Activated T-helper 1 cell treated with Interleukin-2 at 50 U/mL for 16 hours (primary cell): ENCODE measurements at places on chromosomes 6 and 20.

- DNase-seq, result no peak
These were observed 184.1 kb downstream of the MBOAT1 start for GRCh38 chr6:20028143-20028542.

DNA sequence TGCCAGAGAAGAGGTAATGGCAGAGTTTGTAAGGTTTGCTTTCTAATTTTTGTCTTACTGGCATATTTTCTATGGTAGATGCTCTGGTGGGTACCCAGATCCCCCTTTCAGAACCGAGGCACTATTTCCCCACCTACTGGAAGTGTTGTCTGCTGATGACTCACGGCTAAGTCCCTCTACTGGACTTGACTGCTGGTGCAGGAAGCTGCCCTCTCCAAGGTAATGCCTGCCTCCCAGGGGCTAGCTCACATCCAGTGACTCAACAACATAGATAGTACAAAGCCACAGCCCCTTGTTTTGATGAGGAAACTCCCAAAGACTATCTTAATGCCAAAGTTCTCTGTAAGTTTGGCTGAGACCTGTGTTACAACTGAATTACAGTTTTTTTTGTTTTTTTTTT is 285.4 kb upstream of the FLRT3 start:
- no peak for DNase-seq

DNA sequence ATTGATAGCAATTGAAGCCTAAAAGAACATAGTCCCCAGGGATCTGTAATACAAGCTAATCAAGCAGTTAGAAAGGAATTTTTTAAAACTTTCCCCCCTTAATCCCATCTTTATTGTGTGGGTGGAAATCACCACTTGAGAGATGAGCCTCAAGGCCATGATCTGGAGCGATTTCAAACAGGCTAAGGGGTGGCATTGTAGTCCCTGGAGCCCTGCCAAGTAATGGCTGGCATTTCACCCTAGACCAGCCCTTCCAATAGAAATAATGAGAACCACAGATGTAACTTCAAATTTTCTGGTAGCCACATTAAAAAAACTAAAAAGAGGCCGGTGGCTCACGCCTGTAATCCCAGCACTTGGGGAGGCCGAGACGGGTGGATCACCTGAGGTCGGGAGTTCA is 46.9 kb downstream of the PRDM1 start:
- DNase-seq, result no peak

GRCh38 chr20:50817776-50818172 is 22.9 kb downstream of the BCAS4 start:
- no peak for DNase-seq

DNA sequence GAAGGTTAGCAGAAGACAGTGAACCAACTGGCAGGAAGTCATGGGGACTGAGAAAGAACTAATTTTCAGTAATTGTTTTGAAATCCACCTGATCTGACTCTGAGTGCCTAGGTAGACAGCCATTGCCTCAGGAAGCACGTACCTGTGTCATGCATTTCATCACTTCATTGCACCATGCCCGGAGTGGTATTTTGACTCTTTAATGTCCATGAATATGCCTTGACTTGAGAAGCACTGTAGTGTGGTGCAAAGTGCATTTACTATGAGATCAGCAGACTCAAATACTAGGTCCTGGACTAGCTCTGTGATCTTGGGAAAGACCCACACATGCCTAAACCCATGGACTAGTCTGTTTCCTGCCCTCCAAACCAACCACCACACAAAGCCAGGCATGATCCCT is 370.9 kb upstream of the MARCKS start:
- DNase-seq, result no peak

GRCh38 chr6:137272403-137272802 is 53.2 kb upstream of the IFNGR1 start:
- no peak for DNase-seq

DNA sequence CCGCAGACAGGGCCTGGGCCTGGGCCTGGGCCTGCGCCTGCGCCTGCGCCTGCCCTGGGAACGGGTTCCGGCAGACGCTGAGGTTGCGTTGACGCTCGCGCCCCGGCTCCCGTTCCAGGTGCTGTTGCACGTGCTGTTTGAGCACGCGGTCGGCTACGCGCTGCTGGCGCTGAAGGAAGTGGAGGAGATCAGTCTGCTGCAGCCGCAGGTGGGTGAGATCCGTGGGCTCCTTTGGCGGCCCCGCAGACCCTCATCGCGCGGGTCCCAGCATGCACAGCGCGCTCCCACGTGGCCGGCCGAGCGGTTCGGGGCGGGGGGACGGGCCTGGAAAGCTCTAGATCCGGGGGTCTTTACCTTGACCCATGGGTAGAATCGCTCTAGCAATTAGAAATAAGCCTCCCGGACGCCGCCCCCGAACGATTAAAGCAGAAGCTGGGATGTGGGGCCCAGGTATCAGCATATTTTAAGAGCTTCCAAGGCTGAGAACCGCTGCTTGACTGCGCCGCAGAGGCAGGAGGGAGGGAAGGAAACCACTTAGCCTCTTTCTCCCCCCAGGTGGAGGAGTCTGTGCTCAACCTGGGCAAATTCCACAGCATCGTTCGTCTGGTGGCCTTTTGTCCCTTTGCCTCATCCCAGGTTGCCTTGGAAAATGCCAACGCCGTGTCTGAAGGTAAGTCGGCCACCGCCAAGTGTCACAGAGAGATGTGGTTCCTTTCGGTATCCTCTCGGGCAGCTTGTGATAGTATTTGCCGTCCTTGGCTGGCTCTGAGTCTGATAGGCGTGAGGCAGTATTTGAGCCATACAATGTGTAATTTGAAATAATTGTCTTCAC is 508 bp downstream of the NOP56 start:
- DNase-seq, result no peak

DNA sequence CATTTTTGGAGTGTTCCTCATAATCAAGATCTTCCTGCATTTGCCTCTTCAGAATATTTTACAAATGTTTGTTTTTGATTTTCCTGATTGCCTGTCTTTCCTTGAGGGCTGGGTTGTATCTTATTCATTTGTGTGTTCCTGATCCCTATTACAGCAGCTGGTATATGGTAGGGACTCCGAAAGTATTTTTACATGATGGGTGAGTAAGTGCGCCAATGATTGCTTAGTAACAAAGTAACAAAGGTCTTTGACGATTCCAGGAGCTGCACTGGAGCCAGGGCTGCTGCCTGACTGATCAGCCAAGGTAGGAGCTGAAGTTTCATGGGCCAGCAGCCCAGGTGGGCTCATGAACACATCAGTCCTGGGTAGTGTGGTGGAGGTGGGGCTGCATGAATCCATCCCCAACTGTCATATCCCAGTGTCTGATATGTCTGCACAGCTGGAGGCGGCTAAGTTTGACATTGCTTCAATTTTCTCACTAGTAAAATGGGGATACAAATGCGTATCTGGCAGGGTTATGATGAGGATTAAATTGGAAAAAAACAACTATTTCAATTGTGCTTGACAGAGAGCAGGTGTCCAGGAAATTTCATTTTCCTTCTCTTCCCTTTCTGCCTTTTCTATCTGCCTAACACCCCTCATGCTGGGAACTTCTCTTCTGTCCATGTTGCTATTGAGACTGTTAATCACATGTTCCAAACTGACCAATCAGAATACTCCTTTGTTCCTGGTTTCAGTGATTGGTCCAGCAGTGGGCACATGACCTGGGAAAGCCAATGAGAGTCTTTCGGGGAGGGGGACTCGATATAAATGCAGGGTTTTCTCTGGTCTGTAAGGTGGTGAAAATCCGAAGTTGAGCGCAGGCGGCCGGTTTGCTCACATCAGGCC is 90.7 kb downstream of the CDH26 start:
- DNase-seq, result no peak

DNA sequence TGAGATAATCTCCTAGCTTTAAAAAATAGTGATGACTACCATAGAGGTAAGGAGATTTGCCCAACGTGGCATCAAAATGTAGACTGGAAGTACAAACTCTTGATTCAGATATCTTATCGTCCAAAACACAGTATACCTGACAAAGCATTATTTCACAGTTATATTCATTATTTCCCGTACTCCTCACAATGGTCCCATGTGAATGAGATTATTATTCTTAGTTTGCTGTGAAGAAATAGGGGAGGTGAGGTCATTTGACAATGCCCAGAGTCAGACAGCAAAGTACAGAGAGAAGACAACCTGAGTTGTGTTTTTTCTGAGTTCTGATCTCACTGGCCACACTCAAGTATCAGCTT is 1.2 kb upstream of the TFB1M start:
- DNase-seq, result no peak

DNA sequence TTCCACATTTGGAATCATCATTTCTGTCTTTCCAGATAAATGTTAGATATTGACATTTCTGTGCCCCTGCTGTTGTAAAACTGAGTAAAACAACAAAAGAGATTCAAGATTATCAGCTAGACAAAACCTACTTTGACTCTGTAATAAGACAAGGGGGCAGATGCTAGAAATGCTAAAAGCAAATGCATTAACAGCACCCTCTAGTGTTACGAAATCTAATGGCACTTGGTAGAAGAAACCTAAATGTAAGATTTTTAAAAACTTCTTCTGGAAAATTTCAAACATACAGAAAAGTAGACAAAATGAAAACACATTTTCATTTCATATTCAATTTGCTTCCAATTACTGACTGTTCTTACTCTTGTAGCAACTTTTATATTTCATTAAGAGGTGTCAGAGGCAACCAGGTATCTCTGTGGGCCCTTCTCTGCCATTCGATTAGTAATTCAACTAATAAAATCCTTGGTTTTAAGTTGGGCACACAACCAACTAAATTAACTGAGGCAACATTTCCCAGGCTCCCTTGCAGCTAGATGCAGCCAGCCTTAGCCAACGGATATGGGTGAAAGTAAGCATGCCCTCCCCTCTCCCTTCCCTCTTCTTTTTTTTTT is 45.0 kb downstream of the SLC23A2 start:
- DNase-seq, result no peak
